CD4-positive, alpha-beta T cell treated with Interleukin-6 at 100 ng/mL for 8 hours (primary cell): ENCODE measurements at places on chromosomes 7 and 10.

GRCh38 chr10:124641282-124642087, 102.7 kb downstream of the FAM53B start:
- DNase-seq, result peak; percentile 65

- DNase-seq, result no peak
Measured at GRCh38 chr10:114024876-114025610, 18.6 kb upstream of the ADRB1 start.

DNA sequence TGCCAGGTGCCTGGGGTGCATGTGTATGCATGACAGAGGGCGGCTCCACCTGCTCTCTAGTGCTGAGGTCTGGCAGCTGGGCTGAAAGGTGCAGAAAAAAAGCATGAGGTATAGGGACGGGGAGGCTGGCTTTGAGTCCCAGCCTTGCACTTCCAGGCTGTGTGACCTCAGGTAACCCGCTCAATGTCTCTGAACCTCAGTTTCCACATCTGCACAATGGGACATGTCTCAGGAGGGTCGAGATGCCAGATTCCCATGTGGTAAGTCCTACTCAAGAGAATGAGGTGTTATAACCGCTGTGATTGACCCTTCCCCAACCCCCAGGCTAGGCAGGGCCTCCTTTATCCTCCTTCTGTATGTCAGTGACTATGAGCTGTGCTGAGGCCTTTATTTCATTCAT, 48.8 kb downstream of the ARHGAP22 start:
- DNase-seq, result no peak

- DNase-seq, result peak; percentile 27
Measured at GRCh38 chr10:124632064-124632531, 112.1 kb downstream of the FAM53B start.

DNA sequence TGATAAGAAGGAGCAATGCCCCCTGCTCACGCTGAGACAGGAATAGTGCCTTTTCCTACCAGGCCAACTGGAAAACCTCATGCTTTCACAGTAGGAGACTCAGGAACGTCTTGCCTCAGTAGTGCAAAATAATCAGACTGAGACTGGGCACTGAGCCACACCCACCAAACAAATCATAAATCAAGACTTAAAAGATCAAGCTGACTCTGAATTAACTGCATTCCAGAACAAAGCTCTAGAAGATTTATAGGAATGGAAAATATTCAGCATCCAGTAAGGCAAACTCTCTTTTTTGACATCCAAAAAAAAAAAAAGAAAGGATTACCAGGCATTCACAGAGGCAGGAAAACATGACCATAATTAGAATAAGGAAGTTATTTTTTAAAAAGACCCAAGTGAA, 30.5 kb upstream of the SLC18A3 start:
- no peak for DNase-seq

DNA sequence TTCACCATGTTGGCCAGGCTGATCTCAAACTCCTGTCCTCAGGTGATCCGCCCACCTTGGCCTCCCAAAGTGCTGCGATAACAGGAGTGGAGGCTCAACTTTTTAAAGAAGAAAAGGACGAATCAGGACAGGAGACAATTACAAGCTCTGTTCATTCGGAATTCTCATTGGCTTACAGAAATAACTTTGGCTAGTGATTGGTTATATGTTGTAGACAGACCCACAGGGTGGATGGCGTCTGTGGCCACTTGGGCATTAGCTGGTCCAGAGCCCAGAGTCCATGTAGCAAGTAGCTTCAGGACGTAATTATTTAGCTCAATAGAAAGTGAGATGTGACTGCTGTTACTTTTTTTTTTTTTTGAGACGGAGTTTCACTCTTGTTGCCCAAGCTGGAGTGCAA, 160.5 kb upstream of the TNRC18 start:
- no peak for DNase-seq
